LNCaP clone FGC (cell line): ENCODE measurements at places on chromosomes 5 and 9.

DNA sequence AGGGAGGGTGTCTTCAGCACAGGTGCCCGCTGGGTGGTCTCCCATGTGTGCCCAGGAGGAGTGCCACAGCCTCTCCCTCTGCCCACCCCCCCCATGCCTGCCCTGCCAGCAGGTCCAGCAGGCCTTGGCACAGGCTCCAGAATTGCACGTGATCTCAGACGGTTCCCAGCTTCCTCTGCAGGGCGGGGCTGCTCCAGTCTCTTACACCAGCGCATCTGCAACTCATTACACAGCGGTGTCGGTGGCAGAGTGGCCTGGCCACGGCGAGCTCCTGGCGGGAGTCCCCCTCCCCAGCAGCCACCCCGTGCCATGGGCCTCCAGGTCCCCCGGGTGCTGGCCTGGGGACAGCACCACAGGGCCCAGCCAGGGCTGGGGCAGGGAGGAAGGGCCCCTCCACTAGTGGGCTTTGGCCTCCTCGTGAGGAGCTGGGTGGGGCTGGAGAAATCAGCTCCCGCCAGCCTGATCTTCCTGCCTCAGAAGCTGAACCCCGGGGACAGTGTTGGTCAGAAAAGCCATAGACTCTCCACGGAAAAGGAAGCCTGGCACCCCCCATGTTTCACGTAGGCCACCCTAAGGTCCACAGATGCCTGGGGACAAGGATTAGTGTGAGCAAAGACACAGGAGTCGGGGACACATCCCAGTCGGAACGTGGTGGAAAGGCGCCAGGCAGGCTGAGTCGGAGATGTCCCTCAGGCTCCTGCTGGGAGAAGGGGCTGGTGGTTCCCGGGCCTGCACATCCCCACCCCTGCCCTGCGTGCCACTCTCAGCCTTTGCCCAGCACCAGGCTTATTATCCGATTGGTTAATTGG is 40.2 kb downstream of the RXRA start:
- DNase-seq: peak; percentile 87

- DNase-seq: no peak
These were observed 80.6 kb downstream of the SPEF2 start for GRCh38 chr5:35698047-35698808.

DNA sequence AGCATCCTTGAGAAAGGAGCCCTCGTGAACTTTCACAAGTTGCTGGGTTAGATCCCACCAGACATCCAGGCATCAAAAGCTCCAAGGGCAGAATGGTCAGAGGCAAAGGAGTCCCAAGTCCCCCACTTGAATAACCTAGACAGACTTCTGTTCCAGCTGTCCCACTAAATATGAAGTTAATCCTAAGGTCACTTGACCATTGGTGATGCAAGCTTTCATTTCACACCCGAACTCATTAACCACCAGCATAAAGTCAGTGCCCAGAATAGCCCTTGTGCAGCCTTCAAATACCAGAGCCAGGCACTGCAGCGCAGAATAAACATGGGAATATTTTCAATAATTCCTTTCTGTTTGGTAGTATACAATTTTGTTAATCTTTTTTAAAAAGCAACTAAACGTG is 28.9 kb downstream of the OXCT1 start:
- no peak for DNase-seq

GRCh38 chr9:95131023-95131943 is 186.2 kb downstream of the FANCC start:
- no peak for DNase-seq

GRCh38 chr5:168481330-168481788 is 4.9 kb upstream of the RARS1 start:
- DNase-seq: no peak

DNA sequence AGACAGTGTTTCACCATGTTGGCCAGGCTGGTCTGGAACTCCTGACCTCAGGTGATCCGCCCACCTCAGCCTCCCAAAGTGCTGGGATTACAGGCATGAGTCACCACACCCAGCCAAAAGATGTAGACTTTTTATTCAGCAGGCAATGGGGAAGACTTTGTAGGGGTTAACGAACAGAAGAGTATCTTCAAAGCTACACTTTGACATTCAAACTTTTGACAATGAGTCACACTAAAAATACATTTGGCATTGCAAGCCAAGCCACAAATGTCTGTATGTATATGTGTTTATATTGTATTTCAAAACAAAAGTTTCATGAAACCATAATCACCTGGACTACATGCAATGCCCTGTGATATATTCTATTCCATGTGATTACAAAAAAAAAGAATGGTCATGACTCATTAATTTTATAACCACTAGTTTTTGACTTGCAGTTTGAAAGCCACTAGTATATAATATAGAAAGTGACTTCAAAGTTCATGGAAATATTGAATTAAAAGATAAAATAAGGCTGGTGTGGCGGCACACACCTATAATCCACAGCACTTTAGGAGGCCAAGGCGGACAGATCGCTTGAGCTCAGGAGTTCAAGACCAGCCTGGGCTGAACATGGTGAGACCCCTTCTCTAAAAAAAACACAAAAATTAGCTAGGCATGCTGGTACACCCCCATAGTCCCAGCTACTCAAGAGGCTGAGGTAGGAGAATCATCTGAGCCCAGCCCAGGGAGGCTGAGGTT is 8.3 kb downstream of the DIMT1 start:
- DNase-seq: no peak

- DNase-seq: no peak
These were observed 63.0 kb downstream of the SECISBP2 start for GRCh38 chr9:89381308-89381609.

- no peak for DNase-seq
These were observed 786 bp downstream of the PCDHB3 start for GRCh38 chr5:141101059-141101458.

DNA sequence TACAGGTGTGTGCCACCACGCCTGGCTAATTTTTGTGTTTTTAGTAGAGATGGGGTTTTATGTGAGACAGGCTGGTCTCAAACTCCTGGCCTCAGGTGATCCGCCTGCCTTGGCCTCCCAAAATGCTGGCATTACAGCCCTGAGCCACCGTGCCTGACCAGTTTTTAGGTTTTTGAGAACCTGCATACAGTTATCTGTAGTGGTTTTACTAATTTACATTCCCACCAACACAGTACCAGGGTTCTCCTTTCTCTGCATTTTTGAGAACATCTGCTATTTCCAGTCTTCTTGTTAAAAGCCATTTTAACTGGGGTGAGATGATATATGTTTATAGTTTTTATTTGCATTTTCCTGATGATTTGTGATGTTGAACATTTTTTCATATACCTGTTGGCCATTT is 12.8 kb downstream of the DMXL1 start:
- no peak for DNase-seq

GRCh38 chr5:112772124-112772523 is 34.4 kb downstream of the APC start:
- no peak for DNase-seq
